ENCODE measurements at places on chromosomes 5 and 9.

GRCh38 chr5:32147959-32148358 lies 26.2 kb downstream of the GOLPH3 start:
- ATAC-seq = no peak

- ATAC-seq = no peak
These were observed 106.2 kb downstream of the ZNF354C start for GRCh38 chr5:179166171-179166885.

GRCh38 chr9:129910628-129911567 lies 75.6 kb downstream of the USP20 start:
- ATAC-seq = peak; percentile 93

DNA sequence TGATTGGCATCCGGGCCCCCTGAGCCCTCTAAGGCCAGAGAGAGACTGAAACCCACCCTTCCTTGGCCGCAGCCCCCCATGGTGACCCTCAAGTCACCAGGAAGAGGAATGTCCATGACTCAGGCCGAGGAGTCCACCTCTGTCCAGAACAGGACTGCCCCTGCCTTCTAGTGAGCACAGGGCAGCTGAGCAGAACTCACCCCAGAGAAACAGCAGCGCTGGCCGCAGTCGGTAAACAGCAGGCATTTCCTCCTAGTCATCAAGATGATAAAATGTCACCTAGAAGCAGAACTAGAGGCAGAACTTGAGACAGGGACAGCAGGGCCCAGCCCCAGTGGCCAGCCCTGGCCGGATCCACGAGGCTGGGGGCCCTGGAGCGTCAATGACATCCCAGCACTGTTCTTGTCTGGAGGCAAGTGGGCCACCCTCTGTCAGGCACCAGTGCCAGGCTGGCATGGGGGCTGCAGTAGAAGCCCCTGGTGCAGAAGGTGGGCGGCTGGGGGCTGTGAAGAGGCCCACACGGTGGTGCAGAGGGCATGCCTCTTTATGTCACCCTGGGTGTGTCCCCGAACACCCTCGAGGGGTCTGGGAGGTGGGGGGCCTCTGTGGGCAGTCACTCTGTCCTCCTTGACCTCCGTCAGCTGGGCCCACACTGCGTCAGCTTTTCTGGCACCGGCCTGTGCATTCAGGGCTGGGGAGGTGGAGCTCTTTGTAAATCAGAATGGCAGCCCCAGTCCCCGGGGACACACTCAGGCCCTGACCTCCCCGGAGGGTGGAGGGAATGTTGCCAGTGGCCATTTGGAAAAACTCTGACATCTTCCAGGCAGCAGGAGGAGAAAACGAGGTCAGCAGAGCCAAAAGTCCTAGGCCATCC lies 83.0 kb downstream of the NTNG2 start:
- ATAC-seq = no peak

GRCh38 chr9:28301281-28301680 lies 728.0 kb upstream of the C9orf72 start:
- ATAC-seq = no peak

DNA sequence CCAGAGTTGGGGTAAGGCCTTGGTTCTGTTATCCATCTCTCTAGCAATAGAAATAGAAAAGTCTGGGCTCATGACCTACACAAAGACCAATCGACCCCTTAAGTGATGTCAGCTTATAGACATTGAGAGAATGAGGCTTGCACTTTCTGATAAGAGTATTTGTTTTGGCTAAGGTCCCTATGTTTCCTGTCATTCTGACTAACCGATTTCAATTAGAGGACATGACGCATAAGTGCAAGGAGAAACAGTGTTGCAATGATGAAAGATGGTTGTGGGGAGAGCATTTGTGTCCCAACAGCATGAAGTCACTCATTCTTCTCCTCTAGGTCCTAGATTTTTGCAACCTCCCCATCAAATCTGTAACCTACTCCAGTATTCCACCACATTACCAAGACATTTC lies 255.1 kb downstream of the MAT2B start:
- no peak for ATAC-seq

- no peak for ATAC-seq
These were observed 202.8 kb downstream of the MLLT3 start for GRCh38 chr9:20419533-20419932.

DNA sequence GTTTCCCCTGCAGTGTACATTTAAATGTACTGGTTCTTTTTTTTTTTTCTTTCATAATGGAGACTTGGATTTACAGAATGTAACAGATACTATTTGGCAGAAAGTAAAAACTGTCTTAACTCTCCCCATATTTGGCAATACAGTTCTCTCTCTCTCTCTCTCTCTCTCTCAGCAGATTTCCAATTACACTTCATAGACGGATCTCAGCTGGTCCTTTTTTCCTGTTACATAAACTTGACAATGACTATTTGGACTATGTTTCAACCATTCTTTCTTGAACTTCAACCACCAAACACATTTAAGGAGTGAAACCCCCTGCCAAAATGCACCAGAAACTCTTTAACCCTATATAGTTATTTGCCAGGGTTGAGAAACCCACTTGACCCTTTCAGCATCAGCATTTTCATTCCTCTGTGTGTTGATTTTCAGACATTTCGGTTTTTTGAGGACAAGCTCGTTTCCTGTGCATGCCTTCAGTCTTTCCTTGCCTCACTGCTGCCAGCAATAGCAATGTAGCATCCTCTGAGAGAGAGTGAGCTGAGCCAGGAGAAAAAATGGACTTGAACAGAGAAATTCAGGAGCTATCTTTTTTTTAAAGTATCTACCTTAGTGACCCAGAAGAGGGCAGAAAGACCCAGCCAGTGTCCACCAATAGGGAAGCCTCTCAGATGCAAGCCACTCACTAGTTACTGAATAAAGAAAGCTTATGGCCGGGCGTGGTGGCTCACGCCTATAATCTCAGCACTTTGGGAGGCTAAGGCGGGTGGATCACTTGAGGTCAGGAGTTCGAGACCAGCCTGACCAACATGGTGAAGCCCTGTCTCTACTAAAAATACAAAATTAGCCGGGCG lies 26.0 kb upstream of the GNA14 start:
- ATAC-seq = 0 out of 3 replicates have a peak, but pooled peaks have one; percentile 36

DNA sequence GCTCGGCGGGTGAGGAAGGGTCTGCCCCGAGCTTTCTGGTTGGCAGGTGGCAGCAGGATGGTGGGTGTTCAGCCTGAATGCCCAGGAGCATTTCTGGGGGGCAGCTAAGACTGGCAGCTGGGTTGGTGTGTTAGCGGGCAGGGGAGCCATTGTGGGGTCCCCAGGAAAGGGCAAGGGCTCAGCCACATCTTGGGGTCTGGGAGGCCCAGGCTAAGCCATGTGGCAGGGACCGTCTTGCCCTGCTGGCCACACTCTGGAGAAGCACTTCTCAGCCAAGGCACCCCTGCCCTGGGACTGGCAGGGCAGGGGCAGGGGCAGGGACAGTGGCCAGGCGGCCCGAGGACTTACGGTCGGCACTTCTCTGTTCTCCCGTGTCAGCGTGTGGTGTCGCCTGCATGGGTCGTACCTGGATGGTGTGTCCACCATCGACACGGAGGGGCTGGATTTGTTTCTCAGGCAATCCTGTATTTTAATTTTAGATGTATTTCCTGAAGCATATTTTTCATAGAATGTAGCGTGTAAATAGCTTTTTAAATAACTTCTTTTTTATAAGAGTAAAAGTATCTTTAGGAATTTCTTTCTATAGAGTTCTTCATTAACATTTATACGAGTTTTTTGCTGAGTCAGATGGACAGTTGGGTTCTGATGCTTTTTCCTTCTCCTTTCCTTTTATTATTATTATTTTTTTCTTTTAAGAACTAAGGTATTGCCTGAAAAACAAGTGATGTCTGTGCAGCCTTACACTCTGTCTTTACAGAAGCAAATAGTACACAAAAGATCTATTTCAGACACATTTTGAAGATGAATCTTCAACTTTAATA lies 102.0 kb downstream of the PHF2 start:
- no peak for ATAC-seq

- no peak for ATAC-seq
These were observed 15.7 kb downstream of the CEP72 start for GRCh38 chr5:627840-628239.

- ATAC-seq = peak; percentile 62
These were observed 2.9 kb downstream of the WDR38 start for GRCh38 chr9:124855944-124856765.

DNA sequence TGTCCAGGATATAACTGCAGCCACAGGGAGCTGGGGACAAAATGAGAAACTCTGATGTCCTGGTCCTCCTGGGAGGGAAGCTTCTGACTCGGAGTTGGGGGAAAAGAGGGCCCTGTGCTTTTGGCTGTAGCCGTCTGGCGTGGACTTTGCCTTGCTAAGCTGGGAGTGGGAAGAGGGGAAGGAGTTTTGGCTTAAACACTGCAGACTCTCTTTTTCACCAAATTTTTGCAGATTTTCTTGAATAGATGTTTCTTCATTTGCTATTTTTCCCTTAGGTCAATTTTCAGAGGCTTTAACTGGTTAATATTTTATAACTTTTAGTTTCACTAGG lies 15.7 kb upstream of the MAT2B start:
- ATAC-seq = no peak

- peak; percentile 74 for ATAC-seq
These were observed 66.8 kb downstream of the ARL15 start for GRCh38 chr5:54243483-54244080.

GRCh38 chr9:72883875-72884274 lies 69.0 kb downstream of the ALDH1A1 start:
- ATAC-seq = no peak

DNA sequence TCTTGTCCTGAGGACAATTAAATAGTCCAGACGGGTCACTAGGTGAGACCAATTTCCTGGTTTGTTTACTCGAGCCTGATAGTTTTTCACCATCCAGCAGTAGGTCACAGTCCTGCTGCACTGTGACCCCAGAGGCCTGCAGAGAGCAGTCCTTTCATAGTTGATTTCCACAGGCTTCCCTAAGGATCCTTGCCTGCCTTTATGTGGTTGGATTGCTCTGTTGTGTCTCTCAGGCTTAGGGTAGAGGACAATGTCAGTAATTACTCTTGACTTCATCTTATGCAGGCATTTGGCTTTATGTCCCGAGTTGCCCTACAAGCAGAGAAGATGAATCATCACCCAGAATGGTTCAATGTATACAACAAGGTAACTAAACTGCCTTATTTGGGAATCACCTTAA lies 9.0 kb upstream of the CATSPER3 start:
- peak; percentile 36 for ATAC-seq

GRCh38 chr9:36855448-36856315 lies 178.4 kb downstream of the PAX5 start:
- ATAC-seq = no peak

DNA sequence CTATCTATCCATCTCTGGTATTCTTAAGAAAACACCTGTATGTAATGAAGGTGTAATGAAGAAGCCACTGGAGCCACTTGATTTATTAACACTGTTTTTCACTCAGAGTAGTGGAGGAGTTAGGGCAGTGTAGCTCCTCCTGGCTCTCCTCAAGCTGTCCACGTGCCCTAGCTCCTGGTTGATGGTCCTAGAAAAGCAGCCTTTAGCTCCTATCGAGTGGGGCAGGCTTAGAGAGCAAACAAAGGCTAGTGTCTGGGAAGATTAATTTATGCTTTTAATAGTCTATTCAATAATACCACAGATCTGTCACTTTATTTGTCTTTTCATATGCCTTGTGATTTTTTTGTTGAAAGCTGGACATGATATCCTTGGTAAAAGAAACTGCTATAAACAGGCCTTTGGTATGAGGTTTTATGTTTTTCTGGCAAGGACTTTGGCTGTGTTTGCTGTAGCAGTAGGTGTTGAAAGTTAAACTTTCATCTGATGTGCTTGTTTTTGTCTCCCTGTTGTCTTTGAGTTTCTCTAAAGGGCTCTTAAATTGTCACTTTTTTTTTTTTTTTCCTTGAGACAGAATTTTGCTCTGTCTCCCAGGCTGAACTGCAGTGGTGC lies 141.1 kb downstream of the GCNT1 start:
- ATAC-seq = no peak

- peak; percentile 22 for ATAC-seq
These were observed 23.2 kb upstream of the PTGS1 start for GRCh38 chr9:122347348-122348287.

- ATAC-seq = no peak
These were observed 599.2 kb upstream of the CDH6 start for GRCh38 chr5:30594331-30594730.

- peak; percentile 94 for ATAC-seq
These were observed 351.1 kb upstream of the RIOK2 start for GRCh38 chr5:97534166-97534565.

DNA sequence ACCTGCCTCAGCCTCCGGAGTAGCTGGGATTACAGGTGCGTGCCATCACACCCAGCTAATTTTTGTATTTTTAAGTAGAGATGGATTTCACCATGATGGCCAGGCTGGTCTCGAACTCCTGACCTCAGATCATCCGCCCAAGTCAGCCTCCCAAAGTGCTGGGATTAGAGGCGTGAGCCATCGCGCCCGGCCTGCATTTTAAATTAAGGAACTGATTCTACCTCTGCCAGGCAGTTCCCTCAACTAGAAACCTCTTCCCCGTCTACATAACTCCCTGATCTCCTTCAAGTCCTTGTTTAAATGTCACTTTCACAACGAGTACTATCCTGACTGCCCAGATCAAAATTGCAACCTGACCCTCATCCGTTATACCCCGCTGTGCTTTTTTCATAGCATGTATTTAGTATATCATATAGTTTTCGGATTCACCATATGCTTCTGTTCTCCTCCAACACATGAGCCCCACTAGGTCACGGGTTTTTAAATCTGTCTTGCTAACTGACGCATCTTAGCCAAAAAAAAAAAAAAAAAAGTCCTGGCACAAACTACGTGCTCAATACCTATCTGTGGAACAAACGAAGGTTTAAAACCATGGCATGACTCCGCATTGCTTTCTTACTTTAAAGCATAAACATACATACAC lies 858 bp upstream of the SOWAHA start:
- no peak for ATAC-seq

- no peak for ATAC-seq
These were observed 108.1 kb upstream of the SLC27A6 start for GRCh38 chr5:128857076-128857677.

- no peak for ATAC-seq
These were observed 71.4 kb upstream of the FBXW11 start for GRCh38 chr5:172077664-172078425.

DNA sequence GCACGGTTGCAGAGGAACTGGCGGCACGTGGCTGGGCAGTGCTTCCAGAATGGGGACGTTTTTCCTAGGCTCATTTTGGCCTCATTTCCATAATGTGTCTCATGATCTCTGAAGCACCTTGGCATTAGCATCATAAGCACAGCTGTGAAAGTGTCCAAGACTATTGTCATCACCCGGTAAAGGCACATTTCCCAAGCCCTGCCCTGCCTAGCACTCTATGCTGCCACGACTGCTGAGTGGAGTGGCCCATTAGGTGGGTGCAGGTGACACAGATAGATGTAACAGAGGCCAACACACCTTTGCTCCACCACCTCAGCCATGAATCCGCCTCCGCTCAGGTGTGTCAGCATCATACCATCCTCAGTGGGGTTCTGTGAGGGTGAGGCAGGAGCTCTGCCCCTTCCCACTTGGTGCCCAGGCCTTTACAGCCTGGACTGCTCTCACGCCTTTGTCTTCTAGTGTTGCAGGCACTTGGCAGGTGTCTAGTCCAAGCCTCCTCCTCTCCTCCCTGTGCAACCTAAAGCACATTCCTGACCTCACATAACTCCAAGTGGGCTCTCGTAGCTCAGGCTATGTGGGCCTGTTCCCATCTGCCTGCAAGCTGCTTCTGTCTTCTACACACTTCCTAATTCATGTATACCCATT lies 213.0 kb downstream of the FSTL4 start:
- ATAC-seq = no peak
